ENCODE measurements at places on chromosomes 1 and 21.

- DNase-seq: no peak
Measured at GRCh38 chr1:218459878-218460711, 115.0 kb downstream of the TGFB2 start.

DNA sequence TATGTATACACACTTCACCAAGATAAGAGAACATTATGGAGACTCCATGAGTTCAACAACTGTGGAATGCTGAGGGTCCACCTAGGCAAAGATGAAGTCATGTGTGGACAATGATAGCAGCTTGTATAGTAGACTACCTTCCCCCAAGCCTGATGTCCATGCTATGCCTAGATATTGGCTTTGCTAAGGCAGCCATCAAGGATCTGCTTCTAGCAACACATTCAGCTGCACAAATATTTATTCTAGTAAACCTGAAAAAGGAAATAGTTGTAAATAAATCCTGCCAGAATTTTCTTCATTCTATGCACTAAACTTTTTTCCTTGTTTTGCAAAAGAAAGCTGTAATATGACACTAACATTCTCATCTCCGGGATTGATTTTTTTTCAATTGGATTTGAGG is 7.0 kb upstream of the LPAR3 start:
- DNase-seq: no peak

DNA sequence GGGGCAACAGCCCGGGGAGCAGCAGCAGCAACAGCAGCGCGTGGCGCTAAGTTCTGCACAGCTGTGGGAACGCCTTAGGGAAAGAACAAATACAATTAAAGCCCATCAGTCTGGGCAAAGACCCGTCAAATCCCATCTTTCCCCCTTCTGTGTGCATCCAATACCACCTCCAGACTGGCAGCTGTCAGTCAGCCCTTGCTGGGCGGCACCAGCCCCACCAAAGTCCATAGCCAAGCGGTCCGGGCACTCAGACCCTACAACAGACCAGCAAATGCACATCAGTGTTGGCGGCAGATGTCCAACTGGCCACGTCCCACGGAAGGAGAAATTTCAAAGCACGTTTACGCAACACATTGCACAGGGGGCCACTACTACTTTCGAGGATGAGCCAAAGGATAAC is 12.9 kb downstream of the PABPC4 start:
- no peak for DNase-seq

DNA sequence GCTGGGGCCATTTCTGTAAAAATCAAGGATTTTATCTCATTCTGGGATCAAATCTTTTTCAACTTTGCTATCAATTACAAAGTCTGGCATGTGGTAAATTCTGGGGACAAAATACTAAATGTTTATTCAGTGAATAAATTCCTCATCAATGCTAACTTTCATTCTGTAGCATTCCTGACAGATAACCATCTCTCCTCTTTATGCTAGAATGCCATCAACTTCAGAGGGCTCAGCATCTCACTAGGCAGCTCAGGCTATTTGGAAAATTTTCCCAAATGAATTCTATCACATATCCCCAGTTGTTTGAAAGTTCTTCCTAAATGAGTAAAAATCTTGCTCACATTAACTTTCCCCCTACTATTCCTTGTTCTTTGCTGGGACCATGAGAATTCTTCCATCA is 163.0 kb upstream of the DAB1 start:
- DNase-seq: no peak

- no peak for DNase-seq
Measured at GRCh38 chr1:74429580-74429979, 82.8 kb downstream of the LRRC53 start.

DNA sequence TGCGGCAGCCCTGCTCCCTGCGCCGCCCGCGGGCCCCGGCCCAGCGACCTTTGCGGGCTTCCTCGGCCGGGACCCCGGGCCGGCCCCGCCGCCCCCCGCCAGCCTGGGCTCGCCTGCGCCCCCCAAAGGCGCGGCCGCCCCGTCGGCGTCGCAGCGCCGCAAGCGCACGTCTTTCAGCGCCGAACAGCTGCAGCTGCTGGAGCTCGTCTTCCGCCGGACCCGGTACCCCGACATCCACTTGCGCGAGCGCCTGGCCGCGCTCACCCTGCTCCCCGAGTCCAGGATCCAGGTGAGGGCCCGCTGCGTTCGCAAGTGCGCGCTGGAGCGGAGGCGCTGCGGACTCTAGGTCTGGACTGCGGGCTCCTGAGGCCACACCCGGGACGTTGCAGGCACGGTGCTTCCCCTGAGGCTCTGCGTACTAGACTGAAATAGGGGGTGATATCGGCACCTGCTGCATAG is 351 bp downstream of the MIXL1 start:
- DNase-seq: no peak

- DNase-seq: peak; percentile 38
Measured at GRCh38 chr1:12153181-12153785, 13.5 kb upstream of the TNFRSF1B start.

- DNase-seq: peak; percentile 33
Measured at GRCh38 chr1:16905110-16905867, 9.5 kb downstream of the RNU1-2 start.

DNA sequence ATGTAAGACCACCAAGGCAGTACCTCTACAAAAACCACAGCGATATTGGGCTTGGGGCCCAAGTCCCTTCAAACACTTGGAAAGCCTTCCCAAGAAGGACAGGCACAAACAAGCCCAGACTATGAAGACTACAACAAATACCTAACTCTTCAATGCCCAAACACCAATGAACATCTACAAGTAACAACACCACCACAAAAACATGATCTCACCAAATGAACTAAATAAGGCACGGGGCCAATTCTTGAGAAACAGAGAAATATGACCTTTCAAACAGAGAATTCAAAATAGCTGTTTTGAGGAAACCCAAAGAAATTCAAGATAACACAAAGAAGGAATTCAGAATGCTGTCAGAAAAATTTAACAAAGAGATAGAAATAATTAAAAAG is 86.8 kb downstream of the COL24A1 start:
- DNase-seq: no peak

DNA sequence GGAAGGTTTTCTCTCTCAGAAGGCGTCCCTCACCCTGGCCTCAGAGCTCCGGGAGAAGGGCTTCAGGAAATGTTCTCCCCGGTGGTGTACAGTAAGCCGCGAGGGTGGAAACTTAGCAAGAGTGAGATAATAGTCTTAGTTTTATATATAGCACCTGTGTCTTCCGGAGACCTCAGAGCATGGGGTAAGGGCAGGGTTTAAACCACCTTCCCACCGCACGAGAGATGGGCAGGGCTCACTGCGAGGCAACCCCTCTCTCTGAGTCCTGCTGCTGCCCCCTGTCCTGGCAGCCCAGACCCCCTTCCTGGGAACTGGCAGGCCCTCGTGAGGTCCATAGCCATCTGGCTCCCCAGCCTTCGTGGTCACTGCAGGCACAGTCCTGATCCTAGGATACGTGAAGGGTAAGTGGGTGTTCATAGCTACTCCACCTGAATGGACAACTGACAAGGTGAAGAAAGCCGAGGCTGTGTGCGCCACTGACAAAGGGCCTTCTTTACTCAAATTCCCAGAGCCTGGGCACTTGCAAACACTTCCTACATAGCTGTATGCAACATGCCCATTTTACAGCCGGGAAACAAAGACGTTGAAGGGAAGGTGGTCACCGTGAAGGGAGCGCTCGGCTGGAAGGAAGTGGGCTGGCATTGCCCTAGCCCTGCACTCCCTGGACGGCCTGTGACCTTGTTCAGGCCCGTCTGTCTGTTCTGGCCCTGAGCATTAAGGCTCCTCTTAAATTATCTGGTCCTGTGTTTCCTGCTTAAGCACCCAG is 26.9 kb downstream of the ITPKB start:
- DNase-seq: peak; percentile 63

DNA sequence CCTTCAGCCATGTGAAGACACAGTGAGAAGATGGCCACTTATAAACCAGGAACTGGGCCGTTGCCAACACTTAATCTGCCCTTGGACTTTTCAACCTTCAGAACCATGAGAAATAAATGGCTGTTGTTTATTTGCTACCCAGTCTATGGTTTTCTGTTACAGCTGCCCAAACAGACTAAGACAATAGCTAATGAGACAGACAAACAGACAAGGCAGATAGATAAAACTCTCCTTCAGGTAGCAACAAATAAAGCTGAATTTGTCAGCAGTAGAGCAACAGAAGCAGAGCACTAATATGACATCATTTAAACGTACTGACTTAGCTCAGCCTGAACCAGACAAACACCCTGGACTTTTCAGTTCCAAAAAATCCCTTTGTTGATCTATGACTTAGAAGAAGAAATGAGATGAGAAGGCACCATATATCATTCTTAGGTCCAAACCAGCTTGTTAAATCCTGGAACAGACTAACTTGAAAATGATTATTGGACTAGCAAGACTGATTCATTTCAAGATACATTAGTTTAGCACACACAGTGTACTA is 27.0 kb downstream of the ZZZ3 start:
- no peak for DNase-seq

- DNase-seq: no peak
Measured at GRCh38 chr1:9174243-9174642, 45.3 kb upstream of the GPR157 start.

DNA sequence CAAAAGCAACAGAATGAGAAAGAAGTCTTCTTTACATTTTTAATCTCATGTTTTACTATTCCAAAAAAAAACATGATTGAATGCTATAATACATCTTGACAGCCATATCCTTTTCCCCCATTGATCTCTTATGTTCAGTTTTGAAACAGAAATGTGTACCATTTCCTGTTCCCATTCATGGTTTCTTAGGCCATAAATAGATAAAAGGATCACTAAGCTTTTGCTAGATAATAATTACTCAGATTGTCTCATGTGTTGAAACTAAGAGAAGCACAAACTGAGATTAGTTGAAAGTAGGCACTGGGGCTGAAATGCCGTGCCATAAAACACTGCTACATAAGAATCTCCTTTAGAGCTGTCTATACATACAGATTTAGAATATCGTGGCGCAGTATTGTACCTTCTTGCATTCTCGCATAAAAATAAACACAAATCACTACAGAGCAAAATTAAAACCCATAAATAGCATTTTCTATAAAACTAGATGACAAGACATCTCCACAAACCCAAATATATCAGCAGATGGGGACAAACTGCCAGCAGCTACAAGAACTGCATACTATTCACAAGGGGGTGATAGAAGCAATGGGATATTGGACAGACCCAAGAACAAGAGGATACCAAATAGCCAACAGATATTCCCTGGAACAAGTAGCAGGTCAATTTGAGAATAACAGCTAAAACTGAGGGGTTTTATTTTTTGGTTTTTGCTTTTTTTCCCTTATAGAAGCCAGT is 405.3 kb upstream of the PRMT6 start:
- no peak for DNase-seq

- no peak for DNase-seq
Measured at GRCh38 chr1:151372058-151372934, at the start of gene SELENBP1. Gene SELENBP1 (minus strand): TSS chr1:151372705. CDS start chr1:151372641, 64 bp downstream.

DNA sequence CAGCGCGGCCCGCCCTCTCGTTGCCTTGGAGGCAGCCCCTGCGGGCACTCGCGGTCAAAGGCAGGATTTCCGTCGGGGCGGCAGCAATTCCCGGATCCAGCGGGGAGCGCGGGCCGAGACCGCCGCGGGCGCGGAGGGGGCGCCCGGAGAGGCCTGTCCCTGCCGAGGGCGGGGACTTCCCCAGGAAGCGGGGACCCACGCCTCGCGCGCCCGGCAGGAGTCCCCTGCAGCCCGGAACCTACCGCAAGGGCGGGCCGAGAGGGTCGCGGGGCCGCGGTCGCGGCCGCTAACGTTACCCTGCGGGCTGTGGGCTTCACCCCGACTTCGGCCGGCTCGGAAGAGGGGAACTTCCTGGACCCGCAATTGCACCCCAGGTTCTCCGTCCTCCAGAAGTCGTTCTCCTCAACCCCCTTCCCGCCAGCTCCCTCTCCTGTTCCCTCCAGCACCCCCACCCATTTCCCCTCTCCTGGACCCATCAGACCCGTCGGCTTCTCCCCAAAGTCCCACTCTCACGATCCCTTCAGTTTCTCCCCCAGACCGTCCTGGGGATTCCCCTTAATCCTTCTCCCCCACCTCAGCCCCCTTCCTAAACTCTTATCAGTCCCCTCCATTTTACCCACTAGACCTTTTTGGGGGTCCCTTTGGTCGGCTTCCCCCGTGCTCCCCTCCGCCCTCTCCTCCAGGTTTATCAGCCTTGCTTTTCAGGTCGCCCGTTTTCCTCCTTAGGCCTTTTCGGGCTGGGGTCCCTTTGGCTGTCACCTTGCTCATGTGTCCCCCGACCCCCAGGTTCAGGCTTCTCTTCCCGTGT is 604 bp downstream of the FGR start:
- DNase-seq: peak; percentile 52

- DNase-seq: no peak
Measured at GRCh38 chr1:58608945-58609344, 31.9 kb upstream of the TACSTD2 start.

- DNase-seq: no peak
Measured at GRCh38 chr1:167775178-167775577, 53.4 kb downstream of the MPZL1 start.

- no peak for DNase-seq
Measured at GRCh38 chr1:56218023-56218422, 361.3 kb downstream of the PLPP3 start.

GRCh38 chr1:154896771-154897286 is 26.7 kb upstream of the KCNN3 start:
- no peak for DNase-seq

- peak; percentile 16 for DNase-seq
Measured at GRCh38 chr1:207454046-207454964, at the start of gene CR2. Gene CR2 (plus strand): TSS chr1:207454328. CDS start chr1:207454419, 91 bp downstream.

GRCh38 chr1:235013512-235013911 is 115.1 kb downstream of the TOMM20 start:
- no peak for DNase-seq

- DNase-seq: no peak
Measured at GRCh38 chr1:46171871-46172270, 3.0 kb upstream of the TSPAN1 start.

GRCh38 chr1:235090406-235091069 is 38.1 kb downstream of the TOMM20 start:
- no peak for DNase-seq

DNA sequence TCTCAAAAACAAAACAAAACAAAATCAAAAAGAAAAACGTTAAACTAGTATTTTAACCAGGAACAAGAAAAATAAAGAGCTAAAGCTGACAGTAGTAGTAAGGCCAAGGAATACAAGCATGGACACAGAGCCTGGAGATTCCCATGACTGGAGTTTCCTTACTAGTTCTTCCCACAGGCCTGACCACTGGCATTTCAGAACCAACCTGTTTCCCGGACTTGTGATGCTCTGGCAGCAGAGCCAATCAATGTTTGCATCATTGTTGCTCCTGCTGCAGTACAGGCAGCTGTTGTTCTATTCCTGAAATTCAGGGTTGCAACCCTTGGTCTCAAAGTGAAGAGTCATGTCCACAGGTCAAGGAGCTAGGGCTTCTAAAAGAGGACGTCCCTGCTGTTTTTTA is 111.3 kb upstream of the WARS2 start:
- no peak for DNase-seq

- DNase-seq: no peak
Measured at GRCh38 chr21:46483300-46484295, 24.9 kb downstream of the DIP2A start.

DNA sequence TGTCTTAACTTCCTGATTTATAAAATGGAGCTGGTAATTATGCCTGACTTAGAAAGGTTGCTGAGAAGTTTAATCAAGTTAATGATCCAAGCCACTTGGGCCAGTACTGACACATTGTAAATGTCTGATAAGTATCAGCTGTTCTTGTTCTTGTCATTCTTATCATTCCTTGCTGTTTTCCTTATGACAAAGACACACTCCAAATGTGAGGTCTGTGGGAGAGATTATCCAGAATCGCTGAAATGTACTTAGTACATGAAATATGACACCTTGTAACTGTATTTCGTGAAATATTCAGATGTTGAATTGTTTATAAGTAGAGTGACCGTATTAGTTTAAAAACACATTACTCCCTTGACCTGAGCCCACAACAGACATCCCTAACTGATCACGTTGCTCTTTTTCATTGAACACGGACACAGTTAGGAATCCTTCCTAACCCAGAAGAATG is 6.1 kb downstream of the AADACL4 start:
- DNase-seq: no peak
